ENCODE measurements at places on chromosomes 2 and 18. TPM values are rescaled to one million over a fixed set of nuclear protein-coding genes. Genes with fewer than 3 reads are reported as not detected.

- H3K36me3 ChIP-seq = no peaks in the 10 kb centered on the region
- H3K4me3 ChIP-seq = no peak overlapping the region
Observed at GRCh38 chr2:86789687-86790133, 1.0 kb downstream of the CD8A start.

Gene CFC1
- not detected for total RNA-seq

DNA sequence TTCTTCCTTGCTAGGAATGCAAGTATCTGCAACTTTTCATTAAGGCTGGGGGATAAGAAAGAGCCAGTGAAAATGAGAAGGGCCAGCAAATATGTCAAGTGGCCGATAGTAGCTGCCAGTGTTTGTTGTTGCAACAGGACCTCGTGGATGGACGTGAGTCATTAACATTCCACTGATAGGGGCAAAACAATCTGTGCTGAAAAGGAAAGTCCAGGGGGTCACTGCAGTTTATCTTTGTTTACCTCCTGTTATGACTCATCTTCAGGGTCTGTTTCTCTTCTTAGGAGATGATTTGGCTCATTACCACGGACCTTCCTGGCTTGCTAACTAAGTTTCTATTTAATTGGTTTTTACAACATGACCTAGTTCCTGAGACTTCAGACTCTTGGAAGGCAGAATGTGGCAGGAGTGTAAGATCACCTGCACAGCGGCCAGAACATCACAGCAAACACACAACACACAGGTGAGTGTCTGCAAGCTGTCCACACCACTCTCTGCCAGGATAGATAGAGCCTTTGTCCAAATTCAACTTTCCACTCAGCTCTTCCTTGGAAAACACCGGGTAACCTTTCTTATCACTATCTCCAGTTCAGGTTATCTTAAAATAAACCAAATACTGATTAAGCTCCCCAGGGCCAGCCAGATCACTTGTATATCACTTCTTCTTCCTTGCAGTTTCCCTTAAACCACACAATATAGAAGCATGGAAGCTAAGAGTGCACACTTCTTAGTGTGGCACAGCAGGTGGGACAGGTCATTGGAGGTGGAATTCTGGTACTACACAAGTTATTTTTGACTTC, 157.5 kb upstream of the LMAN1 start:
- H3K36me3 ChIP-seq = no peaks in the 10 kb centered on the region
- peak; percentile 68 for DNase-seq

DNA sequence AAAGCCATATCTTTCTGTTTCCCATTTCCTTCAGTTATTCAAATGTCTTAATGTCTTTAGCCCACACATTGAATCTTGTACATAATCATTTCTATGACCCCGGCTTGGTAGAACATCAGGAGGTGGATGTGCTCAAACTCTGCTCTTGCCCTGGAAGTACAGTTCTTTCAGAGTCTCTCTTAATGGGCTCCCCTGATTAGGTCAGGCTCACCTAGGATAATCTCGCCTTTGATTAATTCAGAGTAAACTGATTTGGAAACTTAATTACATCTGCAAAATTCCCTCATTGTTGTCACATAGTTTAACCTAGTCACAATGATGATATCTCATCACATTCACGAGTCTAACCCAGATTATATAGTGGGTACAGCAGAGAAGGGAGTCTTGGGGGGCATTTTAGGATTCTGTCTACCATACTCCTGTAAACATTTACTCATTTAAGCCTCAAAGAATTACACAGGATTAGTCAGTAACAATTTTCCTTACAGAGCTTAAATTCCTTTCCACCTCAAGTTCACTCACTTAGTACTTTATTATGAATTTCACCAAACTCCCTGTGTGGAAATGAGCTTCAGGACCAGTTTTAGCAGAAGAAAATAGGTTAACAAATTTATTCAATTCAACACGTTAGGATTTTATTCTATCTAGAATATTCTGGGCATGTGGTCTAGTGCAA, 135.5 kb downstream of the FHOD3 start:
- no peaks in the 10 kb centered on the region for H3K27me3 ChIP-seq
- no peak for DNase-seq
- peaks cover 3% of the 10 kb centered on the region for H3K4me1 ChIP-seq
- H3K36me3 ChIP-seq = no peaks in the 10 kb centered on the region

Gene FAM237A
- not detected for total RNA-seq

Measured in osteoblast (primary cell).